ENCODE measurements at places on chromosomes 16 and 17.

DNA sequence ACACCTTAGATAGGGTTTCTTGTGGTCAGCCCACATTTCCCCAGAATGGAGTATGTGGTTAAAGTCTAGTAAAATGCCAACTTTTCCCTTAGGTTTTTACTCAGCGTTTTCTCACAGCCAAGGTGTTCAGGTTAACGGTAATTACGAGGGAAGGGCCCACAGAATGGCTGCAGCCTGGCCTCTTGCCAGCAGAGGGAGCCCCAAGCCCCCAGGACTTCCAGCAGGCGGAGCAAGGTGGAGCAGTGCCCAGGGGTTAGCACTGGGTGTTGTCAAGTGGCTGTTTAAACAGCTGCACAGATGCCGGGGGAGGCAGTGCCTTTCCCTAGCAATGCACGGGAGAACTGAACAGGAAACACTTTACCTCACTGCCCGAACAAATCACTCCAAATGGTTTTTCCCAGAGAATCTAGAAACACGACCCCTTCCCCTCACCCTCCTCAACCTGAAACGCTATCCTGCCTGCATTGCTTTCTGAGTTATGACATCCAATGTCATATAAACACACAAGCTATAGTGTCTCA lies 6.6 kb downstream of the PHB1 start:
- DNase-seq: peak; percentile 82

DNA sequence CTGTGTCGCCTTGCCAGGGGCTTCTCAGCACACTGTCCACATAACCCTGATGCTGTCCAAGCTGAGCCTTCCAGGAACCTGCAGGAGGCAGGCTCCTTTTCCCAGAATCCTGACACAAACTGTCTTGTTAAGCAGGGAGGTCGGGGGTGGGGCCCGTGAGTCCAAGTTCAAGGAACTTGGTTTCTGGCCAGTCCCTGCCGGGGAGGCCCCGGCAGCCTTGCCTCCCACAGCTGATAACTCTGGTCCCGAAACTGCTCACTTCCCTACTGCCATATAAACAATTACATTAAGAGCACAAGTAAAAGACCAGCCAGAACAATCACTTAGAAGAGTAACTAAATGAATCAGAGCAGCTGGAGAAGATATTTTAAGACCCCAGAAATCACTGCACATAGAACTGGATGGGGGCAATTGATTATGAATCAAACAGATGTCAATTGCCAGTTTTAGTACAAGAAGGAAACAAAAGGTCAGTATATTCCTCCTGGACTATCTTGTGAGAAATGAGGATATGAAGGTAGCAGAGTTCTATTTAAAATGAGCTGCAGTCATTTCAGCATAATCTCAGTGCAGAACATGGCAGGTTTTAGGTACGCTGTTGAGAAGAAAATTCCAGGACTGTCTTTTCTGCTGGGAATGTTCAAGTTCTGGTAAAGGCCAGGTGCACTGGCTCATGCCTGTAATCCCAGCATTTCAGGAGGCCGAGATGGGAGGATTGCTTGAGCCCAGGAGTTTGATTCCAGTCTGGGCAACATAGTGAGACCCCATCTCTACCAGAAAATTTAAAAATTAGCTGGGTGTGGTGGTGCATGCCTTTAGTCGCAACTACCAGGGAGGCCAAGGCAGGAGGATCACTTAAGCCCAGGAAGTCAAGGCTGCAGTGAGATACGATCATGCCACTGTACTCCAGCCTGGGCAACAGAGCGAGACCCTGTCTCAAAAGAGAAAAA lies 169.8 kb downstream of the PITPNC1 start:
- peak; percentile 67 for DNase-seq

GRCh38 chr17:34673516-34673915 lies 94.1 kb downstream of the TMEM132E start:
- no peak for DNase-seq

DNA sequence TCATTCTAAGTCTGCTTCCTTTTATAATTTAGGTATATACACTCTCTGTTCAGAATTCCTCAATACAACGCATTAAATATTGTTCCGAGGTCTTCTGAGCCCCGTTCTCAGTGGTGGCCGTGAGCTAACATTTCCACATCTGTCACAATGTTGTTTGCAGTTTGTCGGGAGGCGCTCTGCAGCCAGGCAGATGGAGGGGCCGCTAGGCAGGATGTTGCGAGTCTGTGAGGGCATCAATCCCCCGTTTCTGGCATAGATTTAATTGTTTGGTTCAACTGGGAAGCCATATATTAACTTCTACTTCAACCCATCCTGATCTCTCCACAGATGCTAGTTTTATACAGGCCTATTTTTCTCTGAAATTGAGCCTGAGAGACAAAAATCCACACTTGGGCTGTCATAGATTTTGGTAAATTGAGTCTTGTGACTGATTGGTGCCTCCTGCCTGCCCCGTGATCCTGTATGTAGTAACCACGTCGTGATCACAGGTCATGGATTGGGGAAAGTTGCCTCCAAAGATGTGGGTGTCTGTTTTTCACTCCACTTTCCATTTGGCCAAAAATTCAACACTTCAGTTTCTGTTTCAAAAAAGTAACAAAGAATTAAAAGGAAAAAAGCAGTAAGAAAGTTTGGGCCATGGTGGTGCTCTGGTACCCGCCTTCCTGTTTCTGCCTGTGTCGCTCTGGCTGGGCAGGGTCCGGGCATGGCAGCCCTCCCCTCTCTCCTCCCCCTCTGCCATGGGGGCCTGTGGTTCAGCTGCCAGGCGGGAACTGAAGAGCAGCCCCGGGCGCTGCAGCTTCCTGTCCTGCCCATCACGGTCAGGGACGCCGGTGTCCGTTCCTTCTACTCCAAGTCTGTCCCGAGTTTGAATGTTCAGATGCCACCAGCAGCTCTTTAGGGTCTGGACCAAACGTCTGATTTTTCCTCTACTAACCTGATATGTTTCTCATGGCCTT lies 41.5 kb downstream of the RPTOR start:
- DNase-seq: no peak

DNA sequence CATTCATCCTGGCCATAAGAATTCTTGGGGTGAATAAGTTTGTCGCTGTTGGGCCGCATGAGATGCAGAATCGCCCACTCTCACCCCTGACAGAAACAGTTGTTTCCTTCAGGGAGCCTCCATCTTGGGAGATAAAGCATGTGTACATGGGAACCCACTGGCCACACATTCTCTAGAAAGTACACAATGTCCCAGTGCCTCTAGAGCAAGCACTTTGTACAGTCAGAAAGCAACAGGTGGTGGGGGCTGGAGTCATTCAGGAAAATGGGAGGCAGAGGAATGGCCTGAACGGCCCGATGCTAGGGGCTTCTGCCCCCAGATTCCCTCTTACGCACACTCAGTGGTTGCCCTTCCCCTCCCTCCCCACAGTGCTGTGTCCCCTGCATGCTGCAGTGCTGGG lies 16.1 kb downstream of the ACE start:
- DNase-seq: no peak
